ENCODE measurements at places on chromosomes 16 and 17. TPM values are rescaled to one million over a fixed set of nuclear protein-coding genes. Genes with fewer than 3 reads are reported as not detected.

DNA sequence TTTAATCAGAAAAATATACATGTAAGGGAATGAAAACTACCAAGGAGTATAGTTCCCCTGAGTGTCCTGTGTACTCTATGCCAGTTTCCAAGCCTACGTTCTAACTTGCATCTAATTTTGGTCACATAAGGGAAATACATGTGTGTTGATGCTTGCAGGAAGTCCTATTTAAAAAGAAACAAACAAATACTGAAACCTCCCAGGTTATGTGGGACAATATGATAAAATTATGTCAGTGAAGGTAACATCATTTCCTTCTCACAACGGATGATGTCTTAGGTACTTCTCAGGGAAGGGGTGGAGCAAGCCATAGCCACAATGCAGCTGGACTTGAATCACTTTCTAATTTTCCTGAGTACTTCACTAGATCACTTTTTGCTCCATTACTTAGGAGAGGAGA is 115.9 kb downstream of the ZFHX3 start:
- no peak for DNase-seq

GRCh38 chr17:59046192-59046591 is 60.5 kb downstream of the TRIM37 start:
- no peak for DNase-seq

GRCh38 chr17:77887110-77887463 is 71.4 kb upstream of the TNRC6C start:
- no peak for DNase-seq

Gene CHST4
- total RNA-seq = not detected

Gene CCL8
- not detected for total RNA-seq

All from RPMI7951 (cell line).